ENCODE measurements at places on chromosomes 2 and 18.
A peak's percentile ranks its signal among the peaks of the same experiment; 100 is the strongest.

GRCh38 chr2:236545248-236545658 is 24.4 kb upstream of the ACKR3 start:
- DNase-seq = no peak

DNA sequence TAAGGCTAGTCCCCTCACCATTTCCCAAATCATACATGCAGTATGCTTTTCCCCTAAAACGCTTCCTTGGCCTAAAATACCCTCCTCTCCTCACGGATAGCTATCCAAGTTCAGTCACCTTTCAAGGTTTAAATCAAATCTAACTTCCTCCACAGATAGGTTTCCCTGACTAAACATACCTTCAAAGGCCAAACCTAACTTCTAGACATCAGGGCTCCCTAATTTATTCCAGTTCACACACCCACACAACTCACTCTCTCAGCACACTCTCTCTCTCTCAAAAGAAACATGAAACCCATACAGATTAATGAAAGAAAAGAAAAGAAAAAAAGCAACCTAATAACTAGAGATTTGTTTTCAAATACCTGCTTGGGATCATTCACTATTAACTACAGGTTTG is 14.5 kb downstream of the CCDC88A start:
- DNase-seq = no peak

DNA sequence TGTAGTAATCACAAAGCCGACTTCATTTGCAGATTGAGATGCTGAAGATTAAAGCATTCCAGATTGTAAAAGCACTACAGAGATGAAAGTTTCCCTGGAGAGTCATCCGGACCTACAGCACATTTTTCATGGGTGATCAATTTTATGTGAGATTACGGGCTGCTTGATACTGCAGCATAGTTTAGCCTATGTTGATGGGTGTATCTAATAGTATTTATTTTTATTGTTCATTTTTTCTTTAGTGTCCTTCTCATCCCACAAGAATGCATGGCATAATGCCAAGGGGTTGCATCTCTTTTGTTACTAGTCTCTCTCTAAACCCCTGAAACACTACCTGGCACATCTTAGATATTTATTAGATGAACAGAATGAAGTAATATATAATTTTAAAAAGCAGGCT is 240.4 kb downstream of the MBD2 start:
- DNase-seq = peak; percentile 46

DNA sequence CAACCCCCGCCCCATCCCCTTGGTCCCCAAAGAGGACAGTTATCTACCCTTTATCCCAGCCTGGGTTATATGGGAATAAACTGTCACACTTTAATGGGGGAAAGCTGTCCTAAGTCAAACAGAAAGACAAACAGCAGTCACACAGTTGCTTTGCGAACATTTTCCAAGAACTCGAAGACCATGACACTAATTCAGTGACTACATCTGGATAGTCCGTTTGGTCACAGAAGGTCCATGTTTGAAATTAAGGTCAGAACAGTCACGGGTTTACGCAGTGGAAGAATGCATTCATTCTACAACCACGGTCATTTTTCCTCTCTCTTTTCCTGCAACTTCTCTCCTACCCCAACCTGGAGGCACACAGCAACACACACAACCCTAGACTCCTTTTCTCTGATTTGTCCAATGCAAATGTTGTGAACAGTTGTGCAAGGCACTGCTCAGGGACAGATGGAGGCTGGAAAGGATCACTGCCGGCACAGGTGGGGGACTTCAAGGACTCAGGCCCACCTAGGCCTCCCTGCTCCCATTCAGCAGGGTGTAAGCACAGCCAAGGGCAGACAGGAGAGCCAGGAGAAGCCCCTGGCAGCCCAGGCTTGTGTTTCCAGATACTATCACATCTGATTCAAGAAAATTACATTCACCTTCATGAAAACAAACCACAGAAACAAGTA is 39.9 kb downstream of the ZNF516 start:
- DNase-seq = no peak

GRCh38 chr18:4878480-4878879 is 318.6 kb downstream of the AKAIN1 start:
- no peak for DNase-seq

DNA sequence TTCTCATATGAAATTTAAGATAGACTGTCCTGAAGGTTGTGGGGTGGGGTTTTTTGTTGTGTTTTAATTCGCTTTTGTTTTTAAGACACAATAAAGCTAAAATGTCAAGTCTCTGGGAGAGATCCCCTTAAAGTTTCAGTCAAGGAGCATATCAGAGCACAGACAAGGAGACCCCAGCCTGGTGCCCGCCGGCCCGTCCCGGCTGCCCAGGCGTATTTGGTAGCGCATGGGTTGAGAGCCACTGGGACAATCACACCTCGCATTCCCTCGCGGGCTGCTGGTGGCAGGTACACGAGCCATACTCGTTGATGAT is 2.6 kb downstream of the LRRTM1 start:
- no peak for DNase-seq

DNA sequence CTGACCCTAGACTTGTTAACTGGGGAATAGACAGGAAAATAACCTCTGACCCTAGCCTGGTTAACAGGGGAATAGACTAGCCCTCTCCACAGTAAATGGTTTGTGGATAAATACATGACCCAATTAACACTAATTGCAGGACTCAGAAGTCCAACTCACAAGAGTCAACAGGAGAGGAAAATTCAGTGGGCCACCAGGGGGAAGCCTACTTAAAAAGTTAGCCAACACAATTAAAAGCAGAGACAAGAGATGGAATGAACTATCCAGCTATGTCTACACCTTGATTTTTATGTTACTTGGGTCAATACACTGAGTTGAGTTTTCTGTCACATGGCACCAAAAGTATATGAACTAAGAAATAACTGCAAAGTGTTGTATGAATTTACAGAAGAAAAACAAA is 158.8 kb upstream of the SLC39A10 start:
- peak; percentile 22 for DNase-seq

- no peak for DNase-seq
Measured at GRCh38 chr2:61328707-61329251, 142.1 kb downstream of the USP34 start.

- DNase-seq = no peak
Measured at GRCh38 chr2:20582600-20583221, 68.2 kb downstream of the HS1BP3 start.

DNA sequence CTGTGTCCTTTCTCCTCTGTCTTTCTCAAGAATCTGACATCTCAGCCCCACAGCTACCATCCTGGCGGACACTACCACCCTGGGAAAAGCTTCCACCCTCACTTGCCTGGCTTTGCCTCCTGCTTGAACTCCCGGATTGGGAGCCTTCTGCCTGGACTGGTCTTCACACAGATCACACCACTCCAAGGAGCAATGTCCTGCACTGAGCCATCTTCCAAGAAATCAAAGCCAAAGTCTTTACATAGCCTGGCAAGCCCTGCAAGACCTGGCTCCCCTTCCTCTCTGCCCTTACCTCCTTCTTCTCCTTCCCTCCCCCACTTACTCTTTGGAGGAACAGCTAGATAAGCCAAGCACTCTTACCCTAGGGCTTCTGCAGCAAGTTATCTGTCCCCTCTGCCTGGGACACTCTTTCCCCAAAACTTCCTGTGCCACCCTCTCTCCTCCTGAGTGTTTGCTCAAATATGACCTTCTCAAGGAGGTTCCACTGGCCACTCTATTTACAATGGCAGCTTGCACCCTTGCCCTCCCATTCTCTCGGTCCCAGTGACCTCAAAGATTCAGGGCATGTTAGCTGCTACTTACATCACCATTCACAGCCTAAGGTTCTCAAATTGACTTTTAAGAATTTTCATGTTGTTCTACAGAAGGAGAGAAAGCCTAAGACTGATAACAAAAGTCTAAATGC is 9.7 kb downstream of the ATP8B1 start:
- no peak for DNase-seq

DNA sequence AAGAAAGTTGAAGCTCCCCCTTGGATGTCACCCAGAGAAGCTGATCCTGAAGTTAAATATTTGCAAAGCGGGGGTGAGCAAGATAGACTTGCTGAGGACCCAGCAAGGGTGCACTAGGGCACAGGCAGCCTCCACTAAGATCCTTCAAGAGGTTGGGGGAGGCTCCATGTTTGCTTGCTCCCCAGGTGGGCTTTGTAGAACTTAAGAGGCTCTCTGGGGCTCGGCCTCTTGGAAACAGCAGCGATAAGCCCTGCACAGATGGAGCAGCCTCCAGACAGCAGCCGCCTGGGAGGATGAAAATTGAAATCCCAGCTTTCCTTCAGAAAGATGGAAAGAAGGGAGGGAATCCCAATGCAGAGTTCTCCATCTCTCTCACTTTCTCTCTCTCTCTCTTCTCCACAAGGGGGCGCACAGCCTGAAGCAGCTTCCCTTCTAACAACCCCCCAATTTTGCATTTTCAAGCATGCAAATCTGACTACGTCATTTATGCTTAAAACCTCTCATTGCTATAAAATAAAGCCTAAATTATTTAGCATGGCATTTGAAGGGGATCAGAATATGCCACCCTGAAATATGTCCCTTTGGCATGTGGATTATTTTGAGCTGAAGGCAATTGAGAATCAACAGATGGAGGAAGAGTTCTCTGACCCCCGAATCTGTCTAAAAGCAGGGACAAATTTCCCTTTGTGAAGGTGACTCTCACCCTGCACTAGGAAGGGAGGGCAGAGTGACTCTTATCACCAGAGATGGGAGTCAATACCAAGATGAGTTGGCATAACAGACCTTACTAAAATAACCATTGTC is 185.7 kb upstream of the KLHL29 start:
- peak; percentile 13 for DNase-seq

- no peak for DNase-seq
Measured at GRCh38 chr2:127118467-127118866, 11.5 kb upstream of the BIN1 start.

DNA sequence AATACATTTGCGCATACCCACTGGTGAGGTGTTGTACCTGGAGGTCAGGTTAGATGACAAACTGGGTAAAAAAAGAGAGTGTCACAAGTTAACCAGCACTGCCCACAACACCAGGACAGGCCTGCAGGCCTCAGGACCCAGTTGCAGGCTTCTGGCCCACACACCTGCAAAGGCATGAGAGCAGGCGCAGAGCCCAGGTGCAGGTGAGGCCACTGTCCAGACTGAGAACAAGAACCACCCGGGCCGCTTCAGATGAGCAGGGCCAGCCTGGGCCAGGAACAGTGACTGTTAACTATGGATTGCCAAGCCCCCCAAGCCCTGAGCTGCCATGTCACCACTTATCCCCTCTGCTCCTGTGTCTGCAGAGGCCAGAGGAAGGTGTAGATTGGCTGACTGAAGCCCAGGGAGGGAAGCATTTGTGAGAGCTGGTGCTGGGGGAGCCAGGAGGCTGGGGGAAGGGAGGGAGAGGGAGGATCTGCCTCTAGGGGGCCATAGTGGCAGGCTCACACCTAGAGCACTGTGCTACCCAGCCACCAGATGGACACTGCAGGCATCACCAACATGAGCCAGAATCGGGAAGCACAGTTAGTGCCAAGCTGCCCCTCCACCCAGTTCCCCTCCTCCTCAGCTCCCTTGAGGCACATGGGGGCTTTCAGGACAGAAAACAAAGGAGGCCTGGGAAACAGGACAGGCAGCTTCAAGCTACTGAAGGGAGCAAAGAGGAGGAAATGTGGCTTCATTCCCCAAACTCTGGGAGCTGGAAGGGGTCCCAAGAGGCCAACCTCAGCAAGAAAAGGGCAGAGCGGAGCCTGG is 35.4 kb downstream of the SFXN5 start:
- no peak for DNase-seq

- DNase-seq = peak; percentile 22
Measured at GRCh38 chr2:112690853-112691401, 29.9 kb upstream of the NT5DC4 start.

DNA sequence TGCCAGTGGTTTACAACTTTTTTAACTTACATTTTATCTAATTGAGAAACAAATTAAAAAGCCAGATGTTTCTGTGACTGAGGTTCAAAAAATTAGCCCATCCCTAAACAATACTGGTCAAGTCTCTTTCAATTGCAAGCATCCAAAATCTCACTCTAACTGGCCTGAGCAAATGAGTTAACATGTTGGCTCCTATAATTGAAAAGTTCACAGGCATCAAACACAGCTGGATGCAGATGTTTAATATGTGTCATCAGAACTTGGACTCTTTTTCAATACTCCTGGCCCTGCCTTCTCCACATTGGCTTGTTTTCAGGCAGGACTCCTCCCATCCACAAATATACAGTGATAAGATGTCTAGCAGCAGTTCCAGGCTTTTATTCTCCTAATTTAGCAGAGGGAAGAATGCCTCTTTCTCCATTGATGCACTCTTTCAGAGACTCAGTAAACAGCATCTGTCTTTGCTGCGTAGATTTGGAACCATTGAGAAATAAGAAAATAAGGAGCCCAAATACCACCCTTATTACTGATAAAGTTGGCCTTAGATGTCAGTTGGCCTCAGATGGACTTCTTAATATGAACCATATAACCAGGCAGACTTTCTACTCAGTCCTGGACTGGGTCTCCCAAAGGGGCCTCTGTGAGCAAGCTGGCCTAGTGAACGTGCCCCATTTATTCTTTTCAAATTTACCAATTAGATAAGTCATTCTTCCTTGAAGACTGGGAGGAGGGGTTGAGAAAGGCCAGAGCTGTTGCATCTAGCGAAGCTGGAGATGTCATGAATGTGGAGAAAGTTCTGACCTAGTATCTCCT is 30.4 kb upstream of the FN1 start:
- DNase-seq = peak; percentile 36

DNA sequence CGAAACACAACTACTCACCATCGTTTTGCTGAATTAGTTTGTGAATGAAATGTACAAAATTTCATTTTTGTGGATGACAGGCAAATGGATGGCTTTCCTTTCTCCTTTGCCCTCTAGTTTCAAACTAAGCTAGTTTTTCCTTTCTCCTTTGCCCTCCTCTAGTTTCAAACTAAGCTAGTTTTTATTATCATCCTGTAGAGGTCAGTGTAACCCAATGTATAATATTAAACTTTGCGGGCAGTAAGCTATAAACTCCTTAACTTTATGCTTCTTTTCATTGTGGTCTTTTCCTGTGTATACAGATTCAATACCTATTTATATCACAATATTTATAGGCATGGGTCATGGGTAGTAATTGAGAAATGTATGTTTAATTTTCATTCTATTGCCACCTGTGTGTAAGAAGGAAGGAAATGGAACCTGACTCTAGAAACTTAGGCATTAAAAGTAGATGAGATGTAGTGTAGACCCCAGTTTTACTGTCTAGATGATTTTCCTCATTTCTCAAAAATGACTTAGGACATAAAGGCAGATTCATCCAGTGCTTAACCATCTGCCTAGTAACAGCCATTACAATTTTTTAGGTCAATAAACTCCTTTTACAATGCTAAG is 58.1 kb downstream of the MAP3K19 start:
- DNase-seq = peak; percentile 44

All from fibroblast of upper back skin (primary cell).